ENCODE measurements at places on chromosomes 1 and 21.

DNA sequence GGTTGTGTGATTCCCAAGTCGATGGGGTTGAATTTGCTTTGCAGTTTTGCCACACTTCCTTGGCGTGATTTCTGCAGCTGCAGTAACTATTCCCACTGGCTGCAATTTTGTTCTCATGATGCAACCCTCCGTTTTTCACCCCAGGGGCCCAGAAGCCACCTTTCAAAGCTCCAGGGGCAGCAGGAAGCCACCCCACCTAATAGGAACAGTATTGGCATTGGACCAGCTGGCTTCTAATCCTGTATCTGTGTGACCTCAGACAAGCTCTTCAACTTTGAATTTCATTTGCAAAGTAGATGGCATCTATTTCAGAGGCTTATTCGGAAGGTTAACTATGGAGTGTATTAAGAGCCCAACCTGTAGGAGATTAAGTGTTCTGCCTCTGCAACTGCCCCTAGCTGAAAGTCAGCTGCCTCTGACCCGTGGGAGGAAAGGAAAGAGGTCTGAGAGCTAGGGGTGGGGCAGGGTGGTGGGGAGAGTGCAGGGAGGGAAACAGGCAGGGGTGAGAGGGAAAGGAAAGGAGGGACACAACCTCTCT is 12.6 kb downstream of the C1orf115 start:
- DNase-seq, result no peak

DNA sequence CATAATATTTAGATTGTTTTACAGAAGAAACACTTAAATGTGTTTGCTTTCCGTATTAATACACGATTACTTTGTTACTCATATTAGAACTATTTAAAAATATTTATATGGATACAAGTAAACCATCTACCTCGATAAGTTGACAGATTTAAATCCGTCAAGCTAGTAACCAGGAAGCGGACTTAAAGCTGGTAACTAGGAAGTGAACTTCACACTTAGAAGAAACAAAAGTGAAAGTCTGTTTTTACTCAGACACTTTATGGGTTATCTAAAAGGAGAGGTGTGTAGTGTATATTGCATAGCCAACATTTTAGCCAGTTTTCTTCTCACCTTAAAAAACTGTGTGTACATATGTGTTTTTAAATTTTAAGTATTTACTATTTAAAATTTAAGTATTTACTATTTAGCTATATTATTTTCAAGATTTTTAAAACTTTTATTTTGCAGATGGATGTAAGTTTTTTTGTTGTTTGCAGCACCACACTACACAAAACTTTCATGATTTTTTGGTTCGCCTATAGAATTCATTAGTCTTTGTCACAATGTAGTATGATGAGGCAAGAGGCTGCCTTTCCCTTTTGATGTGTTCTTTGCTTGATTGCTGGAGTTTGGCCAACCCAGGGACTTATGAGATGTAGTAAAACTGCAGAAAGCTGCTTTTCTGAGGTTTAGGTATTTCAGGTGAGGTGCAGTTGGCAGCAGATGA is 2.7 kb downstream of the USP25 start:
- DNase-seq, result peak; percentile 50

DNA sequence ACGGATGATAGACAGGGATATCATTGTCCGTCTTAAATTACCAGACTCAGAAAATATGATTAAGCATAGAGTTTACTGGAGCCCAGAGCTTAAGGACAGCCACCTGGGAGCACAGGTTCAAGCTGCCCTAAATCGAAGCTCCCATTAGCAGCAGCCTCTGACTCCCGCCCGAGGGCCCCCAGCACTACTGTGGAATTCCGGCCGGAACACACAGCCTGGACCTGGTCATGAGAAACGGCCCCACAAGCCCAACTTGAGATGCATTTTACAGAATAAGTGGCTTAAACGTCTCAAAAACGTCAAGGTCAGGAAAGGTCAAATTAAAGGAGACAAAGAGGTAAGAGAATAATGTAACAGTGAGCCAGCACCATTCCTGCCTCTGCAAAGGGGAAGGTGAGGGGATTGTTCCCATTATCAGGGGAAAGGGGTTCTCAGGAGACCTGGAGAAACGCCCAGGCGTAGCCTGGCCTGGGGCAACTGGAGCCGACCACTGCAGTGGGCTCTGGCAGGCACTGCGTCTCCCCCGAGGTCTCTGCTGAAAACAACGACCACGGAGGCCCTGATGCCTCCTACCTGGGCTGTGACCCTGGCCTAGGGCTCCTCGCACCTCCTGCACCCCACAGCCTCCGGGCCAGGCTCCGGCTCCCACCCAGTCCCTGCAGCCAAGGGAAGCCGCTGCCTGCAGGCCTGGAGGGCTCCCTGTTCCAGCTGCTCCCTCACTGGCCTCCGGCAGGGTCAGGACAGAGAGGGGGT is 11.5 kb upstream of the COL6A1 start:
- no peak for DNase-seq

GRCh38 chr1:162918151-162918754 is 57.3 kb upstream of the CCDC190 start:
- no peak for DNase-seq

- peak; percentile 59 for DNase-seq
Observed at GRCh38 chr1:151585622-151586021, 26.2 kb upstream of the SNX27 start.

- no peak for DNase-seq
Observed at GRCh38 chr1:204920511-204920910, 49.8 kb downstream of the NFASC start.

DNA sequence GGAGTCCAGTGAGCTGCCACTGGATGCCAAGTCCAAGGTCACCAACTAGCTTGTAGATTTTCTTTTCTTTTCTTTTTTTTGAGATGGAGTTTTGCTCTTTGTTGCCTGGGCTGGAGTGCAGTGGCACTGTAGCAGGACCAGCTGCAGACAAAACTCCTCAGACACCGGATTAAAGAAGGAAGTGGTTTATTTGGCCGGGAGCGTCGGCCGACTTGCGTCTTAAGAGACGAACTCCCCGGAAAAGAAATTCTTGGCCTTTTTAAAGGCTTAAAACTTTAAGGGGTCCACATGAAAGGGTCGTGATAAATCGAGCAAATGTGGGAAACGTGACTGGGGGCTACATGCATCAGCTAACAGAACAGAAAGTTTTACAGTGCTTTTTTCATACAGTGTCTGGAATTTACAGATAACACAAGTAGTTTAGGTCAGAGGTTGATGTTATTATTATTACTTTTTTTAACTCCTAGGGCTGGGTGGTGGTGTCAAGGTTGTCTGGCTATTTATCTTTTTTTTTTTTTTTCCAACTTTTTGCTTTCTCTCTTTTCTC is 36.4 kb upstream of the CFAP126 start:
- DNase-seq, result no peak

- no peak for DNase-seq
Observed at GRCh38 chr1:197951089-197951488, 33.9 kb downstream of the LHX9 start.

DNA sequence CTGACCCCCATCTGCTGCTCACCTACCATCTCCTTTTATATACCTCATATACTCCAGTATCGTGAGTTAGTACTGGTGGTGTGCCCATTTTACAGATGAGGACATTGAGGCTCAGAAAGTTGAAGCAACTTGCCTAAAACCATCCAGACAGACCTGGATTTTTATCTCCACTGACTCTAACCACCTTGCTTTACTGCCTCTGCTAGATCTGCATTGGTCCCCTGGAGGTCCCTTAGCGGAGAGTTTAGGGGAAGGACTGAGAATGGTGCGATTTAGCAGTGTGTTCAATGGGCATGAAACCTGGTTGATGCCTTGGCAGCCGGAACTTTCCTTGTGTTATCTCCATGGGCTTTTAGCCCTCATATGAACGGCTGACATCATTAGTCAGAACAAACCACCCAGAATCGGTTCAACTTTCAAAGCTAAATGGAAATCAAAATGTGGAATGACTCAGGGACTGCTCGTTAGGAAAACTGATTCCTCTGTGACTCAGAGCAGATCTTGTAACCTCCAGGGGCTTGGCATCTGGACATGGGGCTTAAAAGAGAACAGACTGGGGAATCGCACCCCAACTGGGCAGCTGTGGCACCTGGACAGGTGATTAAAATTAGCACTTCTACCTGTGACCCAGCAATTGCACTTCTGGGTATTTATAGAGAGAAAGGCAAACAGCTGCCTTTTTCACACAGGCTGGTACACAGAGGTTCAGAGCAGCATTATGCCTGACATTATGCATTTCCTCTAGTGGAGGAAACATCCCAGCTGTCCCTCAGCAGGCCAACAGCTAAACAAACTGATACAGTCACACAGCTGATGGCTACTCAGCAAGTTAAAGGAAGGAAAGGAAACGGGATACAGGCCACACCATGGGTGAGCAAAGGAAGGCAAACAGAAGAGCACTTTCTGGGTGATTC is 25.3 kb downstream of the TMEM51 start:
- DNase-seq, result peak; percentile 81

- DNase-seq, result no peak
Observed at GRCh38 chr1:23428136-23428905, 3.8 kb upstream of the TCEA3 start.

- DNase-seq, result no peak
Observed at GRCh38 chr1:37677143-37677439, 15.2 kb upstream of the CDCA8 start.

GRCh38 chr1:245234217-245235081 is 79.7 kb downstream of the KIF26B start:
- DNase-seq, result peak; percentile 16

- DNase-seq, result no peak
Observed at GRCh38 chr1:177301425-177302124, 130.8 kb downstream of the BRINP2 start.

GRCh38 chr1:241292973-241293372 is 64.0 kb downstream of the RGS7 start:
- peak; percentile 12 for DNase-seq

DNA sequence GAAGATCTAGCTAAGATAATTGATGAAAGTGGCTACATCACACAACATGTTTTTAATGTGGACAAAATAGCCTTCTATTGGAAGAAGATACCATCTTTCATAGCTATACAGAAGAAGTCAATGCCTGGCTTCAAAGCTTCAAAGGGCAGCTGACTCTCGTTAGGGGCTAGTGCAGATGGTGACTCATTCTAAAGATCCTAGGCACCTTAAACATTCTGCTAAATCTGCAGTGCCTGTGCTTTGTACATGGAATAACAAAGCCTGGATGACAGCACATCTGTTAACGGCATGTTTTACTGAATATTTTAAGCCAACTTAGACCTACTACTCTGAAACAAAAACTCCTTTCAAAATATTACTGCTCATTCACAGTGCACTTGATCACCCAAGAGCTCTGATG is 65.6 kb upstream of the USP24 start:
- DNase-seq, result no peak

DNA sequence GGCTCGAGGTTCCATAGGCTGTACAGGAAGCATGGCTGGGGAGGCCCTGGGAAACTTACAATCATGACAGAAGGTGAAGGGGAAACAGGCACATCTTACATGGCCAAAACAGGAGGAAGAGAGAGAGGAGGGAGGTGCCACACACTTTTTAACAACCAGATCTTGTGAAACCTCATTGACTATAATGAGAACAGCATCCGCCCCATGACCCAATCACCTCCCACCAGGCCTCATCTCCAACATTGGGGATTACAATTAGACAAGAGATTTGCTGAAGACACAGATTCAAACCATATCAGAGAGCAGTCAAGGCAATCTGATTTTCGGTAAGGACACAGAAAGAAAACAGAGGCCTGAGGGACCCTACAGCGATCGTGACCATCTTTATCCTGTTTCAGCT is 41.7 kb downstream of the TNFRSF9 start:
- no peak for DNase-seq

GRCh38 chr1:54859700-54860391 is 27.1 kb downstream of the DHCR24 start:
- DNase-seq, result no peak

- no peak for DNase-seq
Observed at GRCh38 chr21:36700295-36700970, 1.5 kb downstream of the SIM2 start.

DNA sequence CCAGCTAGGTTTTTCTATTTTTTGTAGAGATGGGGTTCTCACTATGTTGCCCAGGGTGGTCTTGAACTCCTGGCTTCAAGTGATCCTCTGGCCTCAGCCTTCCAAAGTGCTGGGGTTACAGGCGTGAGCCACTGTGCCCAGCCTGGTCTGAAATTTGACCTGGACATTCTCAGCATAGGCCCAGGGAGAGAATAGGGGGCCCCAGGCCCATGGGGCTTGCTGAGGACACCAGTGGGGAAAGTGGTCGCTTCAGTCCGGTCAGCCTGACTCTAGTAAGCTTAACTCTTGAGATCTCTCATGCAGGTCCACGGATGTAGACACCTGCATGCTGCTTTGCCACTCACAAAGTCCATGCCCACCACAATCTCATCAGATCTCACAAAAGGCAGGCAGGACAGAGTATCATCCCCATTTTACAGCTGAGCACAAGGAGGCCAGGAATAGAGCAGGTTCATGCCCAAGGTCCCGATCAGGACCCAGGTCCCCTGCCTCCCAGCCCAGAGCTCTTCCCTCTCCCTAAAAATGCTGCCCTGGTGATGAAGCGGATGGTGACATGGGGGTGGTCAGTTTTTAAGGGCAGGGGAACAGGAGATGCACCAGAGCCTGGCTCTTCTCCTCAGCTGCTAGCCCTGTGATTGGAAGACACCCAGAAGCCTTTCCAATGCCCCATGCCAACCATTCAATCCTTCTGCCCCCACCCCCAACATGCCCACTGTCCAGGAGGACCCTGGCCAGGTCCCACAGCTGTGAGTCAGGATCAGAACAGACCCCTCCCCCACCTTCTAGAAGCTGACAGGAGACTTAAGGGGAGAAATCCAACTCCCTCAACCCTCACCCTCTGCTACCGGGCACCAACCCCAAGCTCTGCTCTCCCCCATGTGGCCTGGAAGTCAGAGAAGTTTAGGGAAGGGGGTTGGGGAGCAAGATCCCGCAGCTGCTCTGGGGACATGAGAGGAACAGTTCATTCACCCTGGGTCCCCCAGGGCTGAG is 1.8 kb downstream of the FHL3 start:
- peak; percentile 47 for DNase-seq

- no peak for DNase-seq
Observed at GRCh38 chr1:243575070-243575469, 275.0 kb downstream of the AKT3 start.

DNA sequence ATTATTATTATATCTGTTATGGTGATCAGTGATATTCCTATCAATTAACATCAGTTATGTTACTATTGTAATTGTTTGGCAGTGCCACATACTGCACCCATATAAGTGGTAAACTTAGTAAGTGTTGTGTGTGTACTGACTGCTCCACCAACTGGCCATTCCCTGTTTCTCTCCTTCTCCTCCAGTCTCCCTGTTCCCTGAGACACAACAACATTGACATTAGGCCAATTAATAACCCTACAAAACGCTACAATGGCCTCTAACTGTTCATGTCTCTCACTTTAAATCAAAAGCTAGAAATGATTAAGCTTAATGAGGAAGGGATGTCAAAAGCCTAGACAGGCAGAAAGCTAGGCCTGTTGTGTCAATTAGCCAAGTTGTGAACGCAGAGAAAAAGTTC is 6.6 kb upstream of the THRAP3 start:
- peak; percentile 60 for DNase-seq
